ENCODE measurements at places on chromosomes 12 and 14. TPM values are rescaled to one million over a fixed set of nuclear protein-coding genes. Genes with fewer than 3 reads are reported as not detected.

The LARP4 gene
- polyA plus RNA-seq, result 13.5 TPM

The TBX5 gene
- polyA plus RNA-seq, result 5.6 TPM

The KIF26A gene
- 2.5 TPM for polyA plus RNA-seq

The BEGAIN gene
- polyA plus RNA-seq, result 1.3 TPM

The PLCZ1 gene
- polyA plus RNA-seq, result not detected
